ENCODE measurements at places on chromosomes 11 and 22.

DNA sequence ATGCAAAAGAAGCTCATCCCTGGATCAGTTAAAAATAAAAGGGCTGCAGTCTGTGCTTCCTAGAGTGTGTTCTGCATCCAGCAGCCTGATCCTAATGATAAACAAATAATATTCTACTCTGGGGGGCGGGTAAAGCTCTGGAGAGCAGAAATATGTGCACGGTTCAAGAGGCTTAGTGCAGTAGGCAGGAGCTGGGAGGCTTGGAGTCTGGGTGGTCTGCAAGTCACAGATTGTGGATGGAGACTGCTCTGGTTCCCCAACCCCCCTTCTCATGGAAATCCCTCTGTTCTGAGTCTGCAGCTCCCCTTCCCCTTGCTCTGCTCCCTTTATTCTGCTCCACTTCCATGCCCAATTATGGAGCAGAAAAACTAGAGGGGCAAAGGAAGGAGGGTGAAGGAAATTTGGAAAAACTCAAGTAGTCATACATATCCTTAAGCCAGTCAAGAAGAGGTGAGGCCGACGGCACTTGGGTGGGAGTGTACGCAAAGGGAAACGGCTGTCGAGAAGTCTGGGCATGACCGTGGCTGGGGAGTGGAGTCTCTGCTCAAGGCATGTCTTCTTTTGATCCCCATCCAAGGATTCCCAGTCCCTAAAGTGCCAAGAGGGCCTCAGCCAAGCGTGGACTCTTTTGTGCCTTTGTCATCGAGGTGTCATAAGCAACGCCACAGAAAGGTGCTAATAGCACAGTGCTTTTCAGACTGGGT is 16.3 kb upstream of the CLMP start:
- no peak for DNase-seq

- no peak for DNase-seq
Observed at GRCh38 chr11:15406851-15407351, 292.2 kb downstream of the INSC start.

- DNase-seq = no peak
Observed at GRCh38 chr22:39084666-39085065, 7.6 kb downstream of the APOBEC3G start.

DNA sequence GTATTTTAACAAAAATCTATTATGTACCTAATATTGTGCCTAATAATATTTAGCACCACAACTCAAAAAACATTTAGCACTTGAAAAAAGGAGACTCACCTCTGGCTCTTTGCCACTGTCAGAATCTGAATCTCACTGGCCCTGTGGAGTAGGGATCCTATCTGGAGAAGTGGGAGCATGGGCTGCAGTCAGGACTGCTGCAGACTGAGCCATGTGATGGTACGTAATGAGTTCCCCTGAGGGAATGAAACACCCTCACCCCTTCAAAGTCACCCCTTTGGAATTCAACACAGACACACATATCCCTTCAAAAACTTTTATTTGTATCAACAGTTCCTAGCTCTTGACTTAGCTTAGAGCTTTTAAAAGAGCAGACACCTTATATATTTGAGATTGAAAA is 6.5 kb downstream of the PTPMT1 start:
- DNase-seq = peak; percentile 59

Data from astrocyte (in vitro differentiated cells and primary cell).